Upper lobe of left lung (tissue), 6 donors: ENCODE measurements at places on chromosomes 5 and 9.

- no peak for DNase-seq
These were observed 57.2 kb downstream of the WDR70 start for GRCh38 chr5:37436146-37436934.

GRCh38 chr9:135514342-135515082, 6.7 kb upstream of the LCN1 start:
- peak; percentile 6 for DNase-seq

DNA sequence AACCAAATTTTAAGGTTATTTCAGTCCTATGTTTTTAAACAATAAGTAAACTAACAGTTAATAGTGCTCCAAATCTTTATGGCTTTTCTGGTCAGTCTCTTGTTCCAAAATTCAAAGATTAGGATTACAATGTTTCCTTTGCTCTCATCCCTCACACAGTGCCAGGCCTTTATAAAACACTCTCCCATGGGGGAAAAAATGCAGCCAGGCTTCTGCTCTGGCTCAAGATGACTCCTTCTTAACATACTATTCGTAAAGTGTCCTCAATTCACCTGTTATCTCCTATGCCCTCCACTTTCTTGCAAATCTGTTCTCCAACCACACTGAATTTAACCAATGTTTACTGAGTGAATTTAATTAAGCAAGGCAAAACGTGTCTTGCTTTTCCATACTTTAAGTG, 1.4 kb downstream of the CEP120 start:
- no peak for DNase-seq

GRCh38 chr5:88602584-88602983, 280.4 kb downstream of the MEF2C start:
- peak; percentile 68 for DNase-seq

DNA sequence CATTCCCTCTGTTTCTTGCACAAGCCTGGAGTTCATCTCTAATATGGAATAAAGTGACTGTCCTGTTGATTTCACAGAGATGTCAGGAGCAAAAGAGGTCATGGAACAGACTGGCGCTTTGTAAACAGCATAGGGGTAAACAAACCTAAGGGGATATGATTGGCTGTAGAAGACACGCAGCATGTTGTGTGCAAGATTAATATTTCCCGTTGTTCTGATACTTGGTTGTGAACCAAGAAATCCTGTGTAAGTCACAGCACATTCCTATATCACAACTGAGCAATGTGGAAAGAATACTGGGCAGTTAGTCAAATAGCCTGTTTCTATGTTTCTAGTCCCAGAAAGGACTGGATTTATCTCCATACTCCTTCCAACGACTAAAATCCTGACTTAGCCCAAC, 3.2 kb downstream of the ADAMTS12 start:
- DNase-seq: no peak

- DNase-seq: peak; percentile 18
These were observed 67.9 kb downstream of the STK10 start for GRCh38 chr5:172119921-172120688.

GRCh38 chr9:127074561-127075548, 47.6 kb downstream of the ANGPTL2 start:
- no peak for DNase-seq

DNA sequence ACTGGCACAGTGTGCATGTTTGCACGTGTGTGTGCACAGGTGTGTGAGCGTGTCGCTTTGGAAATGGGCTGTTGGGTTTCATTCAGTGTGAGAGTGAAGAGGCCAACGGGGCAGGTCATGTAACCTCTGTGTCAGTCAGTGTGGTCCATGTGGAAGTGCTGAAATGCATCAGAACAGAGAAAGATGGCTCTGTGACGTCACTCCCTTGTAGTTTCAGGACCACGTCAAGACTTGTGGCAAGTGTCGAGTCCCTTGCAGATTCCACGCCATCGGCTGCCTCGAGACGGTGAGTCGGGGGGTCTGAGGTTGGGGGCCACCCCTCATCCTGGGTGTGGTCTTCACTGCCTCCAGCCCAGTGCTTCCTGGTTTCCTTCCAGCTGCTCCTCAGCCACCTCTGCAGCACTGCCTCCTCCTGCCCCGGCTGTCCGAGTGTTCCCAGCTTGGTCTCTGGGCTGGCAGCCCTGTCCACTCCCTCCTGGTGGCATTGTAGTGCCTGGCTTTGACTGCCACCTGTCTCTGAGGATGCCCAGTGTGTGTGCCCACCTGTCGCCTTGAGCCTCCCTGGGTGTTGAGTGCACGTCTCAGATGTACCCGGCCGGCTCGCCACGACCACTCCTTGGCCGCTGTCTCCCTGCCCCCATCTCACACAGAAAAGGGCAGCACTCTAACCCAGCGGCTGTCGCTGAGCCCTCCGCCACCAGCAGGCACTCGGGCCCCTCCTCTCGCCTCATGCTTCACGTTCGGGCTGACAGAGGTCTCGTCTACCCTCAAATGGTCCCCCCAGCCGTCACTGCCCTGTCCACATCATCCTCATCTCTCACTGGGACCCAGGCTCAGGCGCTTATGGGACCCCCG, 28.0 kb downstream of the FBXW5 start:
- DNase-seq: peak; percentile 47

DNA sequence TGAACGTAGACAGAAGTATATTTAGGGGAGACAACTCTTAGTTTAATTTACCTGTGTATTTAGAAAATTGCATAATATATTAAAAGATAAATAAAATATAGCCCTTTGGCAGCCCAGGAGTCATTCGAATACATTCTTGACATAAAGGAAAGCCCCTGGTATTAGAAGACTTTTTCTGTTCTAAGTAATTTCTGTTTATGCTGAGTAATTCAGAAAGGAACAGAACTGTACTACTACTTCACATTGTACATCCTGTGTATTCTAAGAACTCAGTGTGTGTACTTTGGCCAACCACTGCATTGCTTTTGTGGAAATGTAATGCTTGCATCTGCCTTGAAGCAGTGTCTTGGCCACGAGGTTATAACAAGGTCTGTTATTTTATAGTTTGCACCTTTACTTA, 136.4 kb downstream of the KDM4C start:
- DNase-seq: no peak
